ENCODE measurements at places on chromosomes 1 and 21. TPM values are rescaled to one million over a fixed set of nuclear protein-coding genes. Genes with fewer than 3 reads are reported as not detected.

- H3K4me1 ChIP-seq: peaks cover 63% of the 10 kb centered on the region
- no peaks in the 10 kb centered on the region for H3K27me3 ChIP-seq
- H3K4me3 ChIP-seq: no peak overlapping the region
- H3K27ac ChIP-seq: no peak overlapping the region
- no peaks in the 10 kb centered on the region for H3K36me3 ChIP-seq
- no peak for DNase-seq
Measured at GRCh38 chr1:193415256-193415655, 228.8 kb upstream of the B3GALT2 start.

SEMA4A gene
- total RNA-seq: 17.5 TPM

GRCh38 chr1:241849345-241849695 is 1.3 kb downstream of the EXO1 start:
- peaks cover 1% of the 10 kb centered on the region for H3K27me3 ChIP-seq
- no peak for DNase-seq
- peaks cover 45% of the 10 kb centered on the region for H3K36me3 ChIP-seq
- peak overlapping the region; percentile 98 for H3K4me3 ChIP-seq

- DNase-seq: no peak
- H3K27me3 ChIP-seq: peaks cover 3% of the 10 kb centered on the region
- H3K36me3 ChIP-seq: no peaks in the 10 kb centered on the region
- no peak overlapping the region for H3K4me3 ChIP-seq
- no peak overlapping the region for H3K27ac ChIP-seq
Measured at GRCh38 chr1:119816407-119816806, 5.1 kb upstream of the REG4 start.

DNA sequence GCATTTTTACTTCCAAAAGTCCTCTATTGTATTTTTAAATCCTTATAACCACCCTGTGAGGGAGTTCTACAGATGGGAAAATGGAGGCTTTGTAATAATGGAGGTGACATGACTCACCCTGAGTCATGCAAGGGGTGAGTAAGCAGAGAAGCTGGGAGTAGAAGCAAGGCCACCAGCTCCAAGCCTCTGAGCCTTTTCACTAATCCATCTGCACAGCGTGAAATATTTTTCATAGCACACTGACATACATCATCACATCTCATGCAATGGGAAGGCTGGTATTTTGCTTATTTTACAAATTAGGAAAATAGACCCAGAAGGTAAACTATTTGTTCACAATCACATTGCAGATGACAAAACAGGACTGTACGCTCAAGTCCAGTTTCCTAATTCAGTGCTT is 96.9 kb downstream of the KCNH1 start:
- H3K27ac ChIP-seq: no peak overlapping the region
- peak; percentile 37 for DNase-seq

- no peak overlapping the region for H3K4me3 ChIP-seq
- no peaks in the 10 kb centered on the region for H3K4me1 ChIP-seq
- no peaks in the 10 kb centered on the region for H3K36me3 ChIP-seq
- H3K27ac ChIP-seq: no peak overlapping the region
Measured at GRCh38 chr21:34302521-34302920, 61.3 kb upstream of the KCNE2 start.

ADGRL4 gene
- total RNA-seq: not detected
